ENCODE measurements at places on chromosomes 3 and 15.
A peak's percentile ranks its signal among the peaks of the same experiment; 100 is the strongest.

DNA sequence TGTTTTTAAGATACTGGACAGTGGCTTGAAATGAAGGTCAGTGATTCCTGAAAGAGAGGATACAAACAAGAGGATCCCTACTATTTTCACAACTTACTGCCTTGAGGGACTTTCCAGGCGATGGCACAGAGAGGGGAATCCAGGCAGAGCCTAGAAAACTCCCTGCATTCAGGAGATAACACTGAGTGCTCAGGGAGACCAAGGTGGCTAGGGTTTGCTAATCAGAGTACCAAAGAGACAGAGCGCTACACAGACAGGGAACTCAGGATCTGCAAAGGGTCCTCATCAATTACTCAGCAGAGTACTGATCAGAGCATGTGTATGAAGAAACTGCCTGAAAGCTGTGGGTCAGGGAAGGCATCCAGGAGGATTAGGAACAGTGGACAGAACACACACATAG is 11.7 kb upstream of the MRPS22 start:
- DNase-seq = no peak

GRCh38 chr3:102183623-102184022 is 251.2 kb upstream of the ZPLD1 start:
- no peak for DNase-seq

GRCh38 chr15:72475674-72476073 is 1.5 kb downstream of the ARIH1 start:
- DNase-seq = no peak

DNA sequence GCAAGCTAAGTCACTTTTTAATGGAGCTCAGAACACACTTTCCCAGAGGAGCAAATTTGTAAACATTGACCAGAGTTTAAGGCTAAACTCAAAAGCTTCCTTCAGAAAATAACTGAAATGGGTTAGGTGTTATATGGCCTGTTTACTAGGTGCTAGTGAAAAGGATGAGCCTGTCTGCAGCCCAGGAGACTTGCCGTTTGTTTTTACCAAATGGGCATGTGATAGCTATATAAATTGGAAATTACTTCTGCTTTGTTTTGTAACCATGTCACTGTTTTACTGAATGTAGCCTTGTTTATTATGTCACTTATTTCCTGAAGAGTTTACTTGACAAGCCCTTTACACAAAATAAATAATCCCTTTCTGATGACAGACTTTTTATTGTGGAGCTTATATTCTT is 109.4 kb upstream of the THSD4 start:
- DNase-seq = no peak

DNA sequence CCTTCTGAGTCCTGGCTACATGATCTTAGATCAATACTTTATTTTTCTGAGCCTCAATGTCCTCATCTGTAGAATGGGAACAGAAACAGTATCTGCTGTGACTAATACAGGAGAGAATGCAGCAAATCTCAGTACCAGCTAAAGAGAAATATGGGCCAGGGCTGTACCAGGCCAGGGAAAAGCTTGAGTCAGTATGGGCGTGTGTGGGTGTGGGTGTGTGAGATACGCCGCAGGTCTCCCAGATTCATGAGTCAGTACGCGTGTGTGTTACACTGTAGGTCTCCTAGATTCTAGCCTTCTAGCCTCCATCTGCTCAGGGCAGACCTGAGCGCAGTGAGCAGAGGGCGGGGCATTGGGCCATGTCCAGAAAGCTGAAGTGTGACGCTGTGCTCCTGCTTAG is 15.2 kb downstream of the GNAI2 start:
- no peak for DNase-seq

DNA sequence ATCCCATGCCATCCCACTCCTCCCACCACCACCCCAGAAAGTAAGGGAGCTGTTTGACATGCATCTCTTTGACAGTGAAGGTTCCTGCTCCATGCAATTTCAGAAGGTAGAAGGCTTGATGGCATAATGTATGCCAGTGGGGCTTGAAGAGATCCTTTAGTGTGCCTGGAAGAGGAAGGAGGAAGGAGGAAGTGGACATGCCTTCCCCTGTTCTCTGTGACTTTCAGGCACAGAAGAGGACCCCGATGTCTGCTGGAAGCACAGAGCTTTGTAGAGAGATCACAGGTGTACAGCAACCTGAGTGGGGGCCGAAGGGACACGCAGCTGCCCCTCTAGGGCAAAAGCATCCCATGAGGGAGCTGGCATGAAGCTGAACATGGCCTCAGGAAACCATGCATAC is 171.6 kb downstream of the CD47 start:
- no peak for DNase-seq

GRCh38 chr15:71612869-71613268 is 197.5 kb upstream of the NR2E3 start:
- DNase-seq = no peak

DNA sequence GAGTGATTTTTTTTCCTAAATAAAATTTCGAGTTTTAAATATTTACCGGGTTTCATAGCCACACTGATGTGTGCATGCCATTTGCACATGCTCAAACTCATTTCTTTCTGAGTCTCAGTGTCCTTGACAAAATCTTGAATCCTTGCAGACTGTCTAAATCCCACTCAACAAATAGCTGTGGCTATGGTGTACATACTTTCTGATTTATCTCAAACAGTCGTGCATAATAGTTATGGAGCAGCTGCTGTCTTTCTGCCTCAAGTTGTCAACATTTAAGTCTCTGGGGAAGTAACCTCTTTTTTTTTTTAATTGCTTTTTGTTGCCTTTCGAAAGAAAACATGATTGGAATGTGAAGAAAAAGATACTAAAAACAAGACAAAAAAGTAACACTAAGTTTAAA is 52.8 kb upstream of the UTS2B start:
- peak; percentile 17 for DNase-seq

- DNase-seq = no peak
These were observed 28.4 kb downstream of the TMEM40 start for GRCh38 chr3:12730506-12731242.

GRCh38 chr3:111571907-111572460 is 23.2 kb downstream of the ZBED2 start:
- no peak for DNase-seq

Measured in RPMI8226 (cell line).